ENCODE measurements at places on chromosomes 5 and 9. TPM values are rescaled to one million over a fixed set of nuclear protein-coding genes. Genes with fewer than 3 reads are reported as not detected.

- no peak for DNase-seq
These were observed 40.5 kb upstream of the CDH18 start for GRCh38 chr5:20028506-20028905.

- no peak for DNase-seq
These were observed 42.5 kb downstream of the KCNIP1 start for GRCh38 chr5:170546282-170546681.

DNA sequence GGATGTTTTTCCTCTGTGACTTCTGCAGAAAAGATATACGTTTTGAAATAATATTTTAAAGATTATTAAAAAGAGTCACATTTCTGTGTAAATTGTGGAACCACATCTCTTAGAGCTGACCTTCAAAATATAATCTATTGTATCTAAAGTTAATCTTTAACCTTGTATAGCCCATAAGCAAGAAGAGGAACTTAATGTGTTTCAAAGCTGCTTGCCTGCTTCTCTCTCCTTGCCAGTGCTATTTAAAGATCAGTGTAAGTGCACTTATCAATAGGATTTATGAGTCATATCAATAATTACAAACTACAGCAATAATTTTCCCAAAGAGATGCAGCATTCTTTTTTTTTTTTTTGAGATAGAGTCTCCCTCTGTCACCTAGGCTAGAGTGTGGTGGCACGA lies 29.4 kb upstream of the GDA start:
- DNase-seq: no peak

GRCh38 chr5:82298668-82299067 lies 20.5 kb upstream of the RPS23 start:
- no peak for DNase-seq

DNA sequence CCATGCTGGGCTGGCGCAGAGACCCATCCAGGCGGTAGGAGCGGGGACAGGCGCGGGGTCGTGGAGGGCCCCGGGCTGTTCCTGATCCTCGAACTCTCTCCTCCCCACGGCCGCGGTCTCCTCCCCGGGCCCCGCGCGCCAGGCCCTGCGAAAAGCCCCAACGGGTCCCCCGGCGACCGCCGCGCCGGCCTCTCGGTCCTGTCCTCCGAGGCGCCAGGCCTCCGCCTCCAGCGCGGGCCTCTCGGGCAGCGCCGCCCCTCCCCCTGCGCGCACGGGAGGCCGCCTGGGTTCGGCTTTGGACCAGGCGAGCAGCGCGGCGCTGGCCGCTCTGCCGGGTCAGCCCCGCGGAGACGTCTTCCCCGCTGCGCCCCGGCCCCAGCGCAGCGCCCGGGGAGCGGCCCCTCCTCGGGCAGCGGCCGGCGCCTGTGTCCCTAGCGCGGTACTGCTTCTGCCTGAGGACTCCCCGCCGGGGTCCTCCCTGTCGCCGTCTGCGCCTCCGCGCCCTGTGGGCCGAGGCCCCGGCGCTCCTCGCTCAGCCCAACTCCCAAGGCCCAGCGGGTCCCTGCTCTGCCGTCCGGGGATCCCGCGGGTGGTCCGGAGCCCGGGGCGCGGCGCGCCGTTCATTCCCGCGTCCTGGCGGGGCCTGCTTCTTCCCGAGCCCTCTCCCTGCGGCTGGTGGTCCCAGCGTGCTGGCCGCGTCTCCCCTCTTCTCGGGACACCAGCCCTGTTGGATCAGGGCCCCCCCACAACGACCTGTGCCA lies 13.4 kb downstream of the COL23A1 start:
- DNase-seq: peak; percentile 81

- no peak for DNase-seq
These were observed 60.8 kb downstream of the WDR41 start for GRCh38 chr5:77431286-77431685.

DNA sequence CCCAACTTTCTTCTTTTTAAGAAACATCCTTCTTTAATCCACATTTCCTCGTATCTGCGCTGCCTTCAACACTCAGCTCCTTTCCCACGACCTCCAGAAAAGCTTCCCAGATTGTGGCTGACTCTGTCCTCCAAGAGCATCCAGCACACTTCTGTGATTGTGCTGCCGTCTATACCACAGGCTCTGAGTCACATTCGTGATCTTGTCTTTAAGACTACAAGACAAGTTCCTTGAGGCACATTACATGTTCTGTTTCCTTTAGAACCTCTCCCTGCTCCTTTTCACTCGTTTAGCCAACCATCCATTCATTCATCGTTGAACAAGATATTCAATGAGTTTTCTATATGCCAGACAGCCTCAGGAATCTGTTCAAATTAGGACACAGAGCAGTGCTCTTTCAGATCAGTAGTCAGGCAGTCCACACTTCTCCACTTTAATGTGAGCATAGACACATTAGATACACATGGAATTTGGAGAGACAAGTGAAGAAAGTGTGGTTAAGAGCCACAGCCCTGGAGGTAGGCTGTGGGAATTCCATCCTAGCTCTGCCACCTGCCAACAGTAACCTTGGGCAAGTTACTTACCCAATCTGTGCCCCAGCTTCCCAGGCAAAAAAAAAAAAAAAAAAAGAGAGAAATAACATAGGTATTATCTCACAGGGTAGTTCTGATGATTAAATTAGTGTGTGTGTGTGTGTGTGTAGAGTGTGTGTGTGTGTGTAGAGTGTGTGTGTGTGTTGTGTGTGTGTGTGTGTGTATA lies 18.9 kb downstream of the WHRN start:
- DNase-seq: no peak

- DNase-seq: no peak
These were observed 5.9 kb downstream of the TRIO start for GRCh38 chr5:14148890-14149671.

GRCh38 chr9:73845539-73845938 lies 651.6 kb upstream of the RORB start:
- DNase-seq: no peak

DNA sequence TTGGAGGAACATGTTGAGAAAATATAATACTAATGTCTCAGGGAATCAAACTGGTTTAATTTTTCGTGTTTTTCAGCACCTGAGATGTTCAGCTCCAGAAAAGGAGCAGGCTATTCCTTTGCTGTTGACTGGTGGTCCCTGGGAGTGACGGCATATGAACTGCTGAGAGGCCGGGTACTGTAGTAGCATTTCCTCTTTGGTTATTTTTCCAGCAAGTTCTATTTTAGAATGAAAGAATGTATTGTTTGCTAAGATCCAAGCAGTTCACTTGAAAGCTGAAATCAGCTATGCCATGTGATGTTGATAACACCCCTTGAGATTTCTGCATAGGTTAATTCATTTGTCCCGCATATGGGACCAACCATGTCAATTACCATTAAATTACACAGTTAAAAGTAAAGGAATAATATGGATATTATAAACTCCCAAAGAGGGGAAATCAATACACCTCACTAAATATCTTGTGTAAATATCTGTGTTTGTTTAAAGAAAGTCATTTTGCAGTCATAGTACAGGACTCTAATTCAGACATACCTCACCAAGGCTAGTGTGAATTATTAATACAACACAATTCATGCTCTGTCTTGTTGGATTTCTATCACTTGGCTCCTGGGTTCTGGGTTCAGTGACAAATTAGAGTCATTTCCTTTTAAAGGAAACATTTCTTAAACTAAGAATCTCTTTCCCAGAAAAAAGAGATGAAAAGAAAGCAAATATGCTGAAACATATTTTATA lies 126.8 kb downstream of the STK32A start:
- no peak for DNase-seq

DNA sequence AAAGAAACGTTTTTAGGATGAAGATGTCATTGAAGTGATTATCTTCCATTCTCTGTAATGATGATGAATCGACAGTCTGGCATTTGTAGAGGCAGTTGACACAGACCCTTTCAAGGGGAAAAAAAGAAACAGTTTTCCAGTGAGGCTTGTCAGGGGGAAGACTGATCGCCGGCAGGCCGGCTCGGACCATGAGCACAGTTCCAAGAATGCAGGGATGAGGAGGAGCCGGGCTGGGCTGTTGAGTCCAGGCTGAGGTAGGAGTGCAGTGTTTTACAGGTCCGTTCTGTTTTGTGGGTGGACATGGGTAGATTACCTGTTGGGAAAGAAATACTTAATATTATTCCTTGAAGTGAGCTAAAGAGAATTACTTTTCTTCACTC lies 194.6 kb downstream of the AOPEP start:
- no peak for DNase-seq

DNA sequence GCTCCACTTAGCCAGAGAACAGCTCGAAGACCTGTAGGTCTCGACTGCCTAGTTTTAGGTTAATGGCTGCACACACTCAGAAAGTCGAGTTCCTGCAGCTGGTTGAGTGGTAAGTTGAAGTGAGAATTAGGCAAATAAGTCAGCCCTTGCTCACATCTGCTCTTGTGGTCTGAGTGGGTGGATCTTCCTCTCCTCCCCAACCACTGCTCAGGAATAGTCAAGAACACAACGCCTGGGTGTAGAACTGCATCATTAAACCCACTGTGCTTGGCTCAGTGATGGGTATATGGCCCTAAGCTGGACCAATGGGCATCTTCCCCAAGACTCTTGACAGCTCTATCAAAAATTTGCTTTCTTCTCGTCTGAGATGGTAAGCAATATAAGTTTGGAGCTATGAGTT lies 20.9 kb upstream of the ADAM19 start:
- DNase-seq: no peak

DNA sequence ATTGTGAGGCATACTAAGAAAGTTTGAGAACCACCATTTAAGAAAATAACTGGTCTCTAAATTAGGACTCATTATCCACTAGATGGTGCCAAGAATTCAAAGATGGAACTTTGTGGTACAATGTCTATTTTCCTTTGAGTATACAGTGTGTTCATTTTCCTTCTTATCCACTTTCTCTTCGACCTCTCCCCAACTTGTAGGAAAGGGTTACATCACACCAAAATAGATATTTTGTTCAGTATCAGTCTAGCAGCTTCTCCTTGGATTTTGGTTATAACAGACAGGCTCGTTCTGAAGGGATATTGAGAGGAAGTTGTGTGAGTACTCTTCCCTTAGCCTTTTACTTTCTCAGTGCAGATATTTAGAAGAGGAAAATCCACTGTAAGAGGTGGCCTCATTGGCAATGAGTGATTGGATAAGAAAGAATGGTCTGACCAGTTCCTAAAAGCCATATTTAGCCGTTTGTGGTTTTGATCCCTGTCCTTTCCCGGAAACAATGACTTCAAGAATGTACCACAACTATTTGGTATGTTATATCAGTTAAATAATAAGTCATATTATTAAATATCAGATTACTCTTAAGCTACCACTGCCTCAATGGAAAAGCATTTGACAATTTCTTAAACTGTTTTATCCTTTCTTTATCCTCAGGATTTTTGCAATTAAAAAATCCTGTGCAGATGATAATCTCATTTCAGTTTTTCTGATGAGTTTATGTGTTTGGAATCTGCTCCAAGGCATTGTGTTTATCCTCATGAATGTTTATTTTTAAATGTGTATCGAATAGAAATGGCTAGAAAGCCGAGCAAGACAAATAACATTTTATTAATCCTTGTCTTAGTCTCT lies 69.0 kb upstream of the GRAMD2B start:
- DNase-seq: no peak

DNA sequence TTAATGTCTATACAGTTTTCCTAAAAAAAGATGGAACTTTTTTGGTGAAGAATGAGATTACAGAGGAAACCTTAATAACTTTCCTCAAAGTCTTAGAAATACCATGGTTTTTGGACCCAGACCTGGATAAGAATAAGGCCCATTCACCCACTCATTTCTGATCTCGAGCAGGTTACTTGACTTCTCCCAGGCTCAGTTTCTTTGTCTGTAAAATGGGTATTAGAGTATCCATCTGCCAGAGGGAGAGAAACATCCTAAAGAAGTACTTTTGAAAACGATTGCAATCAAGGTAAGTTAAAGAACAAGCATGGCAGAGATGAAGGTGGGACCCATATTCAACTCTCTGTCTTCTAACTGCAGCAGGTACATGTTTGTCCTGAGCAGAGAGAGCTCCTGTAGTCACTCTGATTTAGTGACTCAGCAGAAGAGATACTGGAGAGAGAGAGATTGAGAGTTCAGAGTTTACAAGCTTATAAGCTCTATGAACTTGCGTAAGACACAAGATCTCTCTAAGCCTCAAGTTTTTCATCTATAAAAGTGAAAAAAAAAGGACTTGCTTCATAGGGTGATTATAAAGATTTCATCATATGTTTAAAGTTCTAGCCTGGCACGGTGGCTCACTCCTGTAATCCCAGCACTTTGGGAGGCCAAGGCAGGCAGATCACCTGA lies 379.4 kb upstream of the SGCD start:
- no peak for DNase-seq

- DNase-seq: no peak
These were observed 367.1 kb downstream of the CDK5RAP2 start for GRCh38 chr9:120212853-120213200.

- DNase-seq: no peak
These were observed 37.9 kb downstream of the CYFIP2 start for GRCh38 chr5:157303667-157304327.

DNA sequence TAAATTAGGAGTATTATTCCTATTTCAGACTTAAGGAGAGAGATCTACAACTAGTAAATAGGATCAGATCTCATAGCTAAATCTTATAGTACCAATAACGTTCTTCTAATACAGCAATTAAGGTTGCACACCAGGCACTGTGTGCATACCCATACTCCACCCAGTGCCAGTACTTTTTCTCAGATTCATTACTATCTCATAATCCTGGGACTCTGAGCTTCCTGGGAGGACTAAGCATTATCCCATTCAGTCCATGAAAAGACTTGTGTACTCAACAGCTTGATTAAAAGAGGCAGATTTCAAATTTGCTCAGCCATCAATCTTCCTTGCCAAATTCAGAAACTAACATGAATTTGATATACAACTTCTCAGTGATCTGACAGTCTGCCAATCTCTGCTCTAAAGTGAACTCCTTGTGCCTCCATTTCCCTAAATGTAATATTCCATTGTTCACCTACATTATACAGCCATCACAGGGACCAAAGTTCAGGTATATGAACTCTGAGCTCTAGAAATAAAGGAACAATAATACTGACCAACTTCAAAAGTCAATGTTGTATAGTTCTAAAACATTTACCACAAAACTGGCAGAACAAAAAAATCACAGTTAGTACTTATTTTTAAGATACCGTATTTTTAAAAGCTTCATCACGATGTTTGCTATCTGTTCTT lies 7.2 kb downstream of the STRBP start:
- DNase-seq: no peak

Gene OXCT1
- 41.0 TPM for total RNA-seq

Gene CTSV
- 0.21 TPM for total RNA-seq

Gene TAF11L10
- total RNA-seq: not detected

Gene ORM2
- not detected for total RNA-seq

Gene SLC6A18
- not detected for total RNA-seq

Gene ADAMTS19
- total RNA-seq: 0.08 TPM

Gene SLC6A7
- total RNA-seq: not detected
